Progenitor cell of endocrine pancreas (in vitro differentiated cells): ENCODE measurements at places on chromosomes 7 and 10.
A peak's percentile ranks its signal among the peaks of the same experiment; 100 is the strongest.

- no peak for DNase-seq
These were observed 5.5 kb upstream of the LAMB4 start for GRCh38 chr7:108135446-108136190.

- no peak for DNase-seq
These were observed 2.1 kb upstream of the ADAM8 start for GRCh38 chr10:133278577-133279265.

DNA sequence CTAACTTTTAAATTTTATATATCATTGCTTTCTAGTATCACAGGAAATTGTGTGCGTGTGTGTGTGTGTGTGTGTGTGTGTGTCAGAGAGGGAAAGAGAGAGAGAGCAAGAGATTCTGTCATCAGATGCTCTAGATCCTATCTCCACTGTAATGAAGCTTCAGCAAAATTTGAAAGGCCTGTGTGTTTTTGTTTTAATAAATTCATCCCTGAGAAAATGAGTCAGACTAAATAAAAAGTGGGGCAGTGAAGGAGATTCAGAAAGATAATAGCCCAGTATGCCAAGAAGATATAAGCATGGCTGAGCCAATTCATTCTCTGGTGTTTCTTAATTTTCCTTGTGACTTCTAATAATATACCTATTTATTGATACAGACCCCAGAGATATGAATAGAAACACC is 184.2 kb upstream of the TMEM196 start:
- no peak for DNase-seq

DNA sequence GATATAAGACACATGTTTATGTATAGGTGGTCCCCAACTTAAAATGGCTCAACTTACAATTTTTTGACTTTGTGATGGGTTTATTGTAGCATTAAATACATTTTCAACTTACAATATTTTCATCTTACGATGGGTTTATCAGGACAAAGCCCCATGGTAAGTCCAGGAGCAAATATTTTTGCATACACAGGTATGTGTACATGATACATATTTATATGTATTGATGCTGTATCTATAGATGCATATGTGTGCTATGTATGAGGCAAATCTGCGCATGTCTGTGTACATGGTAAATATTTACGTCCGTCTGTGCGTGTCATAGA is 664 bp upstream of the UBE3C start:
- DNase-seq, result no peak

DNA sequence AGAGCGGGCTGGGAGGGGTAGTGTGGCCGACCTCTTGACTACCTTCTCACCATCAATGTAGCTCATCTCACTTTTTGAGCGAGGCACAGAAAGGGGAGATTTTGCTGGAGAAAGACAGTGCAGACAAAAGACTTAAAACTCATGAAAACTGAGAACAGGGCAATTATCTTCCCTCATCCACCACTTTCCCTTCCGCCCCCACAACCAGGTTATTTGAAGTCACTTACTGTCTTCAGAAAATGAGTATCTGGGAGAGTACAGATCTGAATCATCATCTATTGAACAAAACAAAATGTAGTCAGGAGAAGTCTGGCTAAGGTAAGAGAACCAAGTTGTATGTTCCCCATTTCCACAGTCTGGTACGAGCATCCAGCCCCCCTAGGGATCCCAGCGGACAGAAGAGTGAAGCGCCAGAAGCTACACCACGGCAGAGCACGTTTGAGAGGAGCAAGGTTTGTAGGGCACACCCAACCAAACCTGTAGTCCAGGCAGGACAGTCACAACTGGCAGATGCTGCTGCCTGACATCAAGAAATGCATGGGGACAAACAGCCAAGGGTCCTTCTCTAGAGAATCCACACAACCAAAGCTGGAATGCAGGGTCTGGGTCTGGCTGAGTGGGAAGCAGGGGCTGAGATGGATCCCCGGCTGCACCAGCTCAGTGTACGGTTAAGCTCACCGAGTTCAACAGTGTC is 93.4 kb upstream of the PDLIM1 start:
- no peak for DNase-seq

- DNase-seq, result no peak
These were observed 174.4 kb downstream of the ELFN1 start for GRCh38 chr7:1844336-1844950.

- no peak for DNase-seq
These were observed 26.3 kb upstream of the SLC35G1 start for GRCh38 chr10:93867525-93867924.

DNA sequence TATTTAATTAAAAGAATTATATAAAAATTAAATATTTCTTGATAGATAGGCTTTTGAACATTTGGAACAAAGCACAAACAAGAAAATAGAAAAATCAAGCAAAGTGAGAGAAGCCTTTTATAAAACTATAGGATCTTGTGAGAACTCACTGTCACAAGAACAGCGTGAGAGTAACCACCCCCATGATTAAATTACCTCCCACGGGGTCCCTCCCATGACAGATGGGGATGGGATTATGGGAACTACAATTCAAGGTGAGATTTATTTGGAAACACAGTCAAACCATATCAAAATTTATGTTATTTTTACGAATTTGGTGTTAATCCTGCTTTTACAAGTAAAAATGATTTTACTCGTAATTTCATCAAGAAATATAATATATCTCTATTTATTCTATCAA is 1136.1 kb upstream of the POT1 start:
- no peak for DNase-seq

DNA sequence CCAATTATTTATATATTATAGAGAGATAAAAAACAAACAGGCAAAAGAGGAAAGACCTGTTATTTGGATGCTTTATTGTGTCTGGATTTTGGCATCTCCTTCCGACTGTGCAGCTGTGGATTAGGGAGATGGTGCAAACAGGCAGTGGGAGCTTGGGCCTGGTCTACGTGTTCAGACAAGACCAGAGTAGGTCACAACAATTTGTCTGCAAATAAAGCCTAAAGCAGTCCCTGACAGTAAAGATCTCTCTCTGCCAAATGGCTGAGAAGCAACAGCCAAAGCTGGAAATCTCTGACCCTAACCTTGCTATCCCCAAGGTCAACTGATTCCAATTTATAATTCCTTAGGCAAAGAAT is 82.0 kb downstream of the ABLIM1 start:
- DNase-seq, result no peak

- no peak for DNase-seq
These were observed 60.1 kb upstream of the NAMPT start for GRCh38 chr7:106344861-106345260.

DNA sequence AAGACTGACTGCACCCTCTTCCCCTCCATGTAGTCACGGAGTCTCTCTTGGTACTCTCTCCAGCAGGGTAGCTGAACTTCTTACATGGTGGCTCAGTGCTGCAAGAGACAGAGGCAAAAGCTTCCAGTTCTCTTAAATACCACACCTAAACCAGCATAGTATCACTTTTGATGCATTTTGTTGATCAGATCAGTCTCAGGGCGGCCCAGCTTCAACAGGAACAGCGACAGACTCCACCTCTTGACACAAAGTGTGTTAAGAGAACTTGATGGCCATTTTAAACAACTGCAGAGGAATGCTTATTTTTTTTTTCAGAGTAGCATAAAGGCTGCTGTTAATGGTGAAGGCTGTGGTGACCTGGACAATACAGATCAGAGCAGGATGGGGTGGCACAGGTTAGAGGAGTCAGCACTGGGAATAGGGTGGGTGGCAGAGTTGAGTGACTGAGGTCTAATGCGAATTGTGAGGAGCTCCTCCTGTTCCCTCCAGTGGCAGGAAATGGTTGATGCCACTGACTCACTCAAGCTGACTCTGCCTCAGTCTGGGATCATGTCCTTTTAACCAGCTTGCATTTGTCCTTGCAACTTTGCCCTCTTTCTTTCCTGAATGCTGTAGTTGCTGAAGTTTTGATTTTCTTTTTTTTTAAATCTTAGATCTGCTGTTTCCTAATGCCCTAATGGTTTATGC is 17.3 kb downstream of the MGAM start:
- DNase-seq, result no peak

- DNase-seq, result peak; percentile 6
These were observed 39.6 kb downstream of the PPIF start for GRCh38 chr10:79386637-79387465.

DNA sequence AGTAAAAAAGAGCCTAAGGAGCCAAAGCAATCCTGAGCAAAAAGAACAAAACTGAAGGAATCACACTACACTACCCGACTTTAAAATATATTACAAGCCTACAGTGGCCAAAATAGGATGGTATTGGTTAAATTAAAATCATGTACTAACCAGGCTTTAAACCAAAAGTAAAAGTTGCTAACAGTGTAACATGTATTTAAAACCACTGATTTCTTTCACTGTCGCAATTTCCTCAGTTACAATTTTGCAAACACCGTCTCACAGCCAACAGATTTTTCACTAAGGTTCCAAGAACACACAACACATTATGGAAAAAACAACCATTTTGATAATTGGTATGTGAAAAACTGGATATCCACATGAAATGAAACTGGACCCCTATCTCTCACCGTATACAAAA is 74.0 kb downstream of the JMJD1C start:
- no peak for DNase-seq

- no peak for DNase-seq
These were observed 74.0 kb upstream of the TRIL start for GRCh38 chr7:29032146-29032545.

- DNase-seq, result no peak
These were observed 39.7 kb upstream of the SEMA3D start for GRCh38 chr7:85226361-85227085.

DNA sequence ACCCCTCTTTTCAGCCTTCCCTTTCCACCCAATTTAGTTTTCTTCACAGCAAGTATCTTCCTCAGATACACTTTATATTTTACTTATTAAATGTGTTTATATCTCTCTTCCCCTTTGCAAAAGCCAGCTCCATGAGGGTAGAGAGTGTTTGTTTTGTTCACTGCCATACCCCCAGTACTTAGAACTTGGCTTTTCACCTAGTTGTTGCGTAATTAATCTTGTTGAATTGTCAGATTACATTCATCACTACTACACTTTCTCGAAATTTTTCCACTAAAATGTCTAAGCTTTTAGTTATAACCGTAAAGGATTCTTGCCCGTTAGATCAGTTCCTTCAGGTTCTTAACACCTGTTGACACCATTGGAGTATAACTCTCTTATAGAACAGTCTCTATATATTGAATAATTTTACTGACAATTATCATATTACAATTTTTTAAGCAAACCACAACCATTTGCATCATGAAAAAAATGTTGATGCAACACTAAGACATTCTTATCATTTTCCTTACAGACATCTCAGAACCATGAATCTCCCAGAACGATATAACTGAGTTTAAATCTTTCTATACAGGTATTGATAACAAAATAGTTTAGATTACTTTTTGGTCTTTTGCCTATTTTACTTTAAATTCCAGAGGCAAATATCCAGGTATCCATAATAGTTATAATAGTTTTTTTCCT is 29.9 kb downstream of the VWDE start:
- DNase-seq, result no peak

GRCh38 chr7:42858570-42858969 is 53.3 kb downstream of the C7orf25 start:
- no peak for DNase-seq

DNA sequence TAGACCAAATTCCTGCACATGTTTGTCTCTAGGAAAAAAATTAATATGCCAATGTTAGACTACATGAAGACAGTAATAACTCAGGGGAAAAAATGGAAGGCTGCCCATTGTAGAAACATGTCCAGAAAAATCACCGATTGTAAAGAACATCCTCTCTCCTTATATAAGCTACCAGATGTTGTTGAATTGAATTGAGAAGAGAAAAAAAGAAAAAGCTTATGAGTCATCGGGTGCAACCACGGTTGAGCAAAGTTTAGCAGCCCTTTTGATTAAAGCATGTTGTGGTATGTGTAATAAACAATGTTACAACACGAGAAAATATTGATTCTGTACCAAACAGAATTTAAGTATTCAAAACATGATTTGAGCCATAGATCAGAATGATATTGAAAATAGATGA is 102.3 kb upstream of the ARHGAP21 start:
- DNase-seq, result no peak

- DNase-seq, result no peak
These were observed 11.6 kb upstream of the CYTH3 start for GRCh38 chr7:6284055-6284400.

GRCh38 chr7:128869944-128870285 is 7.3 kb downstream of the ATP6V1F start:
- no peak for DNase-seq

DNA sequence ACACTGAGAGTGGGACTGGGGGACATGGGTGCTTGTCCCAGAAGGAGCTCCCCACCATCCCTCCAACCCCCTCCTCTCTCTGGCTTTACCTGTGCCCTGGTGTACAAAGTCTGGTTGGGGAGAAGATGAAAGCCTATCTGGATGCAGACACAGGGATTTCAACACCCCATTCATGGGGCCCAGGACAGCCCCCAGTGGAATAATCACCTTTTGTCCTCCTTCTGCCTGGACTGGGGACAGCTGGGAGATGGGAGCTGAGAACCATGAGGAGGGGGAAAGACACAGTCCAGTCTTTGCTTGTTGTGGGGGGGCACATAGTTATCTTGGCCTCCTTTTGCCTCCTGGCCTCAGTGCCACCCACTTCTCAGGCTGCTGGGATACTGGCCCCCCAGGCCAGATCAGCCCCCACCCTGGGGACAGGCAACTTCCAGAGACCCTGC is 1.4 kb downstream of the SSC4D start:
- DNase-seq, result no peak

- DNase-seq, result no peak
These were observed 692.8 kb upstream of the LRRN3 start for GRCh38 chr7:110397927-110398660.

DNA sequence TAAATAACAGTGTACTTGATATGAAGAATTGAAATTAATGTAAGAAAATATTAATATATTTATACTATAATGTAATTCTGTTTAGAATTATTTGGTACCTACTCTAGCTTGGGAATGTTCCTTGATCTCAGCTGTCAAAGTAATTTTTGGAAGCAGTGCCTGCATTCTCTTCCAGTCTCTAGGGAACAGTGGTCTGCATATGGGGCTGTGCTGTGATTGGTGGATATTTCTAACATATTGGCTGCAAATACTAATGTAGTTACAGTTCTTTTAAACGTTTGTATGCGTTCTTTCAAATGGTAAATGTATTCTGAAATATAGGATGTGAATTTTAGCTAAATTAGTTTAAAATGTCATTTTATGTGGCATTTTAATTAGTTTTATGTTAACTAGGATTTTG is 87.2 kb downstream of the PHF14 start:
- no peak for DNase-seq

DNA sequence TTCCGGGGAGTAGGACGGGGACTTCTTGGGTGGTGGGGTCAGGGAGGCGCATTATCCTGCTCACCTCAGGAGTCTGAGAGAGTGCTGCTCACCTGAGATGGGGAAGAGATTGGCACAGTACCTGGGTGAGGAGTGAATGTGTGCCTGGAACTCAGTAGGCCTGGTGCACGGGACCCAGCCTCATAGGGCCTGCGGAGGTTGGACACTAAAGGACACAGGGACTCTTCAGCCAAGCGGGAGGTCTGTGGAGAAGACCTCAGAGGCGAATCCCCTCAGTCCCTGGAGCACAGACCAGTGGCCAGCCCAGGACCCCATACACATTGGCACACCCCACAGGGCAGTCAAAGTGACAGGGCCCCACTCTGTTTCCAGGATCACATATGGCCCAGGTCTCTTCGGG is 73.2 kb downstream of the OAT start:
- no peak for DNase-seq

- no peak for DNase-seq
These were observed 117.1 kb downstream of the ICA1 start for GRCh38 chr7:8144856-8145255.
